Cardiac septum (tissue), 1 donor: ENCODE measurements at places on chromosomes 12 and 14. TPM values are rescaled to one million over a fixed set of nuclear protein-coding genes. Genes with fewer than 3 reads are reported as not detected.

GRCh38 chr12:118606690-118607089 lies 230.3 kb downstream of the SUDS3 start:
- no peak for DNase-seq

GRCh38 chr12:101430456-101430855 lies 22.9 kb upstream of the ARL1 start:
- no peak for DNase-seq

DNA sequence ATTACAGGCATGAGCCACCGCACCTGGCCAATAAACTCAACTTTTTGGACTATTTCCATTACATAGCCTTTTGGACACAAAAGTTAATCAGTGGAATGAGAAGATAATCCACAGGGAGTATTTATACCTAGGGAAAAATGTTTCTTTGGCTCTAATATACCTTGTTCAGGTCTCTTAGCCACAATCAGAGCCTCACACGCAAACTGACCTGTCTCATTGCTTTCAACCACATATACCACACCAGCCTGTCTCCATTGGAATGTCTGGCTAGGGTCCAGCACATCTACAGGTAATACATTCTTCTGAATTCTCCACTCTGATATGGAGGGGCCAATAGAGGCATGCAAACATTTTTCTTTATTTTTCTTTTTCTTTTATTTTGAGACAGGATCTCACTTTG lies 3.8 kb upstream of the RBMS2 start:
- DNase-seq, result no peak

GRCh38 chr12:48061938-48062719 lies 43.8 kb downstream of the SENP1 start:
- DNase-seq, result no peak

GRCh38 chr14:80491131-80491530 lies 279.8 kb upstream of the DIO2 start:
- DNase-seq, result no peak

GRCh38 chr12:127600211-127600610 lies 666.8 kb upstream of the TMEM132C start:
- DNase-seq, result no peak

- DNase-seq, result no peak
Observed at GRCh38 chr14:89283327-89284060, 133.5 kb downstream of the FOXN3 start.

DNA sequence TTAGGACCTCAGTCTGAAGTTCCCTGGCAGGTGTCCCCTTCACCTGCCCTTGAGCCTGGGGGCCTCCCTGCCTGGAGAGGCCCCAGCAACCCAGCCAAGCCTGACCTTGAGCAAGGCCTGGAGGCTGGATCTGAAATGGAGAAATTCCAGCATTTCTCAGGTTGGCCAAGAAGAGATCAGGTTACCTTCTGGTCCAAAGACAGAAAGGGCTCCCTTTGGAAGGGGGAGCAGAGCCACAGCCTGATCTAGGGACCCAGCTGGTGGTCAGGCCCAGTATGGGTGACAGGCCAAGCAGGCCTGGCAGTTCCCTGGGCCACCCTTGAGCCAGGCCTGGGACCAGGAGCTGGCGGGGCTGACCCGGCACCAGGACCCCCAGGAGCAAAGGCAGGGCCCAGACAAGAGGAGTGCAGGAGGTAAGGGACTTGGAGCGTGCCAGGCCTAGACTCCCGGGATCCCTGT lies 82.8 kb downstream of the TNFAIP2 start:
- no peak for DNase-seq

DNA sequence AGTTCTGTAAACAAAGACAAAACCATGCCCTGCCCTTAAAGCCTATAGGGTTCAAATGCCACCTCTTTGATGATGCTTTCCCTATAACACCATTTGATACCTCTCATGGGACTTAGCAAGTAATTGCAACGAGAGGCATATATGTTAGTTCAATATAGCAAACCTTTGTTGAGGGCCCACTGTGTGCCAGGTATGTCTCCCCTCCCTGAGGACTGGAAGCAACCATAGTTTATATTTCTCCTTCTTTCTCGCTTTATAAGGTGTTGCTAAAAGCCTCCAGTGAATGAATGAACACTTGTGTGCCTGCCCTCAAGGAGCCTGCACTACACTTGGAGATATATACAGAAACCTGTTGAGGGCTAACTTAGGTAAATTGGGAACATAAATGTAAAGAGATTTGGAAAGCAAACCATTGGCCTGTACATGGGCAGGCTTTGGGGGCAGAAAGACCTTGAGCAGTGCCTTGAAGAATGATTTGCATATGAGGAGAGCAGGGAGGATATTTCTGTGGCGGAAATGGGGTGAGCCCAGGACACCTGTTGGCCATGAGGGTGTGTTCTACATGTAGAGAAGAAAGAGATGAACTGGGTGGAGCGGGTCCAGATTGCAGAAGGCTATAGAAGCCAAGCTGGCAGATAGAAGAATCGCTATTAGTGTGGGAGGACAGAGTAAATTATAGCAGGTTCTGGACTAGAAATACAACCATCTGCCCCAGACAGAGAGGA lies 1.8 kb upstream of the CKAP4 start:
- no peak for DNase-seq

DNA sequence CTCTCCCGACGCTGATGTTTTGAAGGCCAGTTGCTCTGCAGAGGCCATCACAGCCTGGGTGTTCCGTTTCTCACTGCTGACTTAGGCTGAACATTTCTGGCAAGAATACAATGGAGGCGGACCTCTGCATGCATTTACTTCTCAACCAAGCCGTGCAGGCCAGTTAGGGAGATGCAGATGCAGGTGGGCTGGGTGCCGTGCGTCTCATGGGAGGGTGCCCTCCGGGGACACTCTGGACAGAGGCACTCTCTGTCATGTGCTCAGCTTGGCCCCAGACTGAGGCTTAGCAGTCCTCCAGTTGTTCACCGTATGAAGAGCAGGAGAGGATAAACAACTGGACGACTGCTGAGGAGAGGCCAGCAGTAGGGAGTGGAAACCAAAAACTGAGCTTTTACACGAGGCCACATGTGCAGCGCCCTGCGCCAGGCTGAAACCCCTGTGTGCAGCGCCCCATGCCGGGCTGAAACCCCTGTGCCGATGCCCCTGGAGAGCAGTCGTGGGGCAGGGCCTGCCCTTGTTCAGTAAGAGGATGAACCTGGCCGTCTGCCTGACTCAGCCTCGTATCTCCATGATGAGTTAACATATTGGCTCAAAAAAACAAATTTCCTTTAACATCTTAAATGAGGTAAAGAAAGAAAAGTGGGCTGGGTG lies 32.3 kb downstream of the DDX51 start:
- DNase-seq, result no peak

DNA sequence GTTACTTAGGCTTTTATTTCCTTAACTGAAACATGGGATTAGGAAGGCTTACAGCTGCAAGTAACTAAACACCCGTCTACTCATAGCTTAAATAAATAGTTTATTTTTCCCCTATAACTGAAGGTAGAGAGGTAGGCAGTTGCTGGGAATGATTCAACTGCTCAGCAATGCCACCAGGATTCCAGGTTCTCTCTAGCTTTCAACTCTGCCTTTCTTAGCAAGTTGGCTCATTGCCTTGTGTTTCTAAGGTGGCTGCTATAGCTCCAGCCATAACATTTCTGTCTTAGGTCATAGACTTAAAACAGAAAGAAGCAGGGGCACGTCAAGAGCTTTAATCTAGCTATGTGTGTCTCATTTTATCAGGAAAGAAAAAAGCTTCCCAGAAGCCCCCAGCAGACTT lies 103.7 kb upstream of the MDM1 start:
- DNase-seq, result no peak

DNA sequence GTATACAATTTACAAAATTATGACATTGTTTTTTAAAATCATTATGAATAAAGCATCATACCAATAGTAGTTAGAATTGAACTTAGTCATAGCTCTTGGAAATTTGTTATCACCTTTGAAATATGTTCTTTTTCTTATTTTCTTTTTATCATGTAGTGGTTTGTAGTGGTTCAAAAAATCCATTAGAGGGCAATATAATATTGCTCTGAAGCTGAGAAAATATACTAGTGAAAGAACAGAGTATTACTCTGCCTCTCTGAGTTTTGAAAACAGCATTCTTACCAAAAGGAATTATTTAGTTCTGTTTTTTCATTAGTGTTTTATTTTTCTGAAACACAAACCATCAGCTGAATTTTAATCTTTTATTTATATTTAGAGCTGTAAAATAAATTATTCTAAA lies 76.2 kb downstream of the PDZRN4 start:
- DNase-seq, result no peak

- DNase-seq, result no peak
Observed at GRCh38 chr14:98374136-98374535, 897.9 kb downstream of the BCL11B start.

DNA sequence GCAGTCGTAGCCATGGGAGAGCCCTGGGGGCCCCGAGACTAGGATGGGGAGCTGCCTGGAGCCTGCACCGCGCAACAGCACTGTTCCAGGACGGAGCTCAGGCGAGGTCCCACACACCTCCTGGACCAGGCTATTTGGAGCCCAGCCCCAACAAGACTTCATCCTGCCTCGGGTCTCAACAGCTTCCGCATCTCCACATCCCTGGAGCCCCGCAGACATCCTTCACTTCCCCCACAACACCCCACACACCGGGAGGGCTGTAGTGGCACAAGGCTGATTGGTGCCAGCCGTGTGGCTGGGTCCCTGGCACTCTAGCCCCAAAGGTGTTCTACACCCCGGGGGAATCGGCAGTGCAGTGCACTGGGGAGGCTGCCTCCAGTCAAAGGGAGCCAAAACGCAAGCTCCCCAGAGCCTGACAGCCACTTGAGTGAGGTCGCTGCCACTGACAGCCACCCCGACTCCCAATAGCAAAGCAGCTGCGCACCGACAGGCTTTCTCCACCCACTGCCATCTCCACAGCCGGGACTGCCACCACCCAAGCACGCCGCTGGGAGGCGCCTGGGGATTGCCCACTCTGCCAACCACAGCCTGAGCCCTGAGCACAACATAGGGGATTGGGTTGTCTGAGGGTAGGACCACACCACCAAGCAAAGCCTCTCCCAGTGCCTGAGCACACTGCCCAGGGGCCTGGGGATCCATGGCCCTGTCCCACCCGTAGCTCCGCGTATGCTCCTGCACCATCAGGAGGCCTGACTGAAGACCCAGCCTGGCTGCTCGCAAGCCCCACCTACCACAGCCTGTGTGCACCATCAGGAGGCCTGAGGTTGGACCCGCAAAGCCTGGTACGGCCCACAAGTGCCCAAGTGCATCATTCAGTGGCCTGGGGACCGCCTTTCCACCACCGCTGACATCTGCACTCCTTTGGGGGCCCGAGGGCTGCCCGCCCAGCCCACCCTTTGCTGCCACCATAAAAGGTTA lies 13.2 kb upstream of the KLRF1 start:
- DNase-seq, result peak; percentile 95

GRCh38 chr12:124864326-124864752 lies 675 bp upstream of the SCARB1 start:
- no peak for DNase-seq

- DNase-seq, result no peak
Observed at GRCh38 chr12:89796798-89797382, 88.3 kb upstream of the ATP2B1 start.

- no peak for DNase-seq
Observed at GRCh38 chr12:109605016-109605415, 31.4 kb downstream of the MVK start.

- DNase-seq, result no peak
Observed at GRCh38 chr14:36658123-36659009, 3.3 kb upstream of the PAX9 start.

GRCh38 chr12:92242907-92243306 lies 97.3 kb upstream of the BTG1 start:
- DNase-seq, result no peak

GRCh38 chr14:37697489-37698121 lies 102.2 kb downstream of the TTC6 start:
- no peak for DNase-seq

GRCh38 chr12:32201976-32202375 lies 95.3 kb downstream of the BICD1 start:
- no peak for DNase-seq

DNA sequence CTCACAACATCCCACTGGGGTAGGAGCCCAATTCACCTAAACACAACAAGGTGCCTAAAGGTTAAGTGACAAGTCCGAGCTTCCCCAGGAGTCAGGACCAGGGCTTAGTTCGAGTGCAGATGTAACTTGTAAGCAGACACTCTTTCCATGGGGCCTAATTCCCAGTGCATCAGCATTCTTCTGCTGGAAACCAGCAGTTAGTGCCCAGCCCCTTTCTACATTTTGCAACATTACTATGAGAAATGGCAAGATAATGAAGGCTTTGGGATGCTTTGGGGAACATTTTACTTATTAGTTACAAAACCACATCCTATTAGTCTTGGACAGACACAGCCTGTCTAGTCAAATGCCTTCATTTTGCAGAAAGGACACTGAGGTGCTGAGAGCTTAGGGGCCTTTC lies 179.8 kb downstream of the CALM1 start:
- DNase-seq, result no peak

GRCh38 chr12:12859690-12860089 lies 31.7 kb upstream of the GPRC5A start:
- DNase-seq, result no peak

DNA sequence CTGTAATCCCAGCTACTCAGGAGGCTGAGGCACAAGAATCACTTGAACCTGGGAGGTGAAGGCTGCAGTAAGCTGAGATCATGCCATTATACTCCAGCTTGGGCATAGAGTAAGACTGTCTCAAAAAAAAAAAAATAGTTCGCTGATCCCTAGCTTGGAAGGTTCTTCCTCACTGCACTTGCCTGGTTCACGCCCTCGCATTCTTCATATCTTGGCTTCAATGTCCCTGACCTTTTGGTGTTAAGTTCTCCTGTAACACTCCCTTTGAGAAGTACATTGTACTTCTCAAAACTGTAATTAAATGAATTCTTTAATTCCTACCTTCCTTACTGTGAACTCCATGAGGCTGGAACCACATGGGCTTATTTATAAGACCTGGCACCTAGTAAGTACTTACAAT lies 16.5 kb upstream of the TPCN1 start:
- no peak for DNase-seq

- no peak for DNase-seq
Observed at GRCh38 chr12:124241776-124242528, 52.9 kb upstream of the RFLNA start.

GRCh38 chr12:117318591-117318990 lies 42.8 kb downstream of the NOS1 start:
- DNase-seq, result no peak

GRCh38 chr14:36397357-36397756 lies 76.9 kb upstream of the MBIP start:
- no peak for DNase-seq

The FAIM2 gene
- 1.7 TPM for total RNA-seq

The ADAM21 gene
- 0.54 TPM for total RNA-seq

The PIWIL1 gene
- total RNA-seq, result not detected

The CYP27B1 gene
- total RNA-seq, result 0.24 TPM

The SLC5A8 gene
- total RNA-seq, result not detected

The KCNC2 gene
- not detected for total RNA-seq

The FOXG1 gene
- total RNA-seq, result not detected

The GLI1 gene
- 0.83 TPM for total RNA-seq

The PCED1B gene
- 1.9 TPM for total RNA-seq

The ZNF219 gene
- 51.1 TPM for total RNA-seq

The HOXC10 gene
- total RNA-seq, result not detected

The KLRF1 gene
- not detected for total RNA-seq

The KRT81 gene
- total RNA-seq, result not detected

The LIMA1 gene
- 24.3 TPM for total RNA-seq

The ACSM4 gene
- total RNA-seq, result not detected

The NABP2 gene
- 19.6 TPM for total RNA-seq

The EEA1 gene
- total RNA-seq, result 34.1 TPM

The RNF10 gene
- total RNA-seq, result 249 TPM
